ENCODE measurements at places on chromosomes 3 and 15.

DNA sequence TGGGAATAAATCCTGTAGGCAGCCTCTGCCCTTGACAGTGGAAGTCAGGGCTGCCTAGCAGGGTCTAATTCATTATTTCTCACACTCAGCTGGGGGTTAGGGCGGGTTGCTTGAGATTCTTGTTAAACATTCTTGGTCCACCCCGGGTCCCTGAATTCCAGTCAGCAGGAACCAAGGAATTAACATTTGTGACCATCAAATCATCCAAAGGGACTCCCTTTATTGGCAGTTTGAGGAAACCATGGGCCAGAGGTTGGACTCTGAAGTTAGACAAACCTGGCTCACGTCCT, 122.8 kb downstream of the EEFSEC start:
- DNase-seq, result no peak

DNA sequence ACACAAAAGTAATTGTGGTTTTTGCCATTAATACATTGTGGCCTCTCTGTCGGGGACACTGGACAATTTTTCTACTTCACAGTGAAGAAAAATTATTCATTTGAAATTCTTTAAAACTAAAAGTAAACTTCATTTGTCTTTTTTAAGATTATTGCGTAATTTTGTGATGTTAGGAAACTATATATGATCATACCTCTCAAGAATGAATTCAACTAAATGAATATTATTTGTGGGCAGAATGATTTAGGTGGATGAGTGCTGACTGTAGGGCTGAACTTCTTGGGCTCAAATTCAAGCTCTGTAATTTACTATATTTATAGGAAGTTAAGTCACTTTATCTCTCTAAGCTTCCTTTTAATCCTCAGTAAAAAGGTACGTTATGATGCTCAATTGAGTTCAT, 441.2 kb downstream of the ROBO1 start:
- no peak for DNase-seq

DNA sequence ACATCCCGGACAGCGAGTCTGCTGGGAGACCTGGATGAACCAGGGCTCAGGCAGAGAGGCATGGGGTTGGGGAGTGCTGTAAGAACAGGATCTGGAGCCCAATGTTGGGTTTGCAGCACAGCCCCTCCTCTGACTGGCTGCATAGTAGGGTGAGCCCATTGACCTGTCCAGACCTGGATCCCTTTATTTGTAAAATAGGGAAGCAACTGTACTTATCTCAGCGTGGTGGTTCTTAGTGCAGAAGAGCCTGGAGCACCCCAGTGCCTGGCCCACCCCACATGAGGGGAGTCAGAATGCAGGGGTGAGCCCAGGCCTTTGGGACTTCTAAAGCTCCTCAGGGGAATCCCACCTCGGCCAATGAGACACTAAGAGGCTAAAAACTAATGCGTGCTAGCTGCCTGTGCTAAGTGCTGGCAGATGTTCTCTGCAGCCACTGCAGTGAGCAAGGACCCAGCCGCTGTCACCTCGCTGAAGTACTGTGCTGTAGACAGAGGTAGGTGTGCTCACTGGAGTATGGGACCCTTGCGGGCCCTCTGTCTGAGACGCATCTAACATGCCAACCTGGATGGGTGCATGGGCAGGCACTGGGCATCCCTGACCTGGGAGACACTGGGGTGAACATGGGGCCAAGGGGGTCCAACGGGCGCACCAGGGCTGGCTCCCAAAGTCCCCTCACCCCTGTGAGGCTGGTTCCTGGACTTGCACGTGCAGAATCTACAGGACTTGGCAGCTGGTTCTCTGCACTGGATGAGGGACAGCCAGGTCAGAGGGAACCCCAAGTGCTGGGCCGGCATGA, 95.6 kb downstream of the ATP10A start:
- no peak for DNase-seq

DNA sequence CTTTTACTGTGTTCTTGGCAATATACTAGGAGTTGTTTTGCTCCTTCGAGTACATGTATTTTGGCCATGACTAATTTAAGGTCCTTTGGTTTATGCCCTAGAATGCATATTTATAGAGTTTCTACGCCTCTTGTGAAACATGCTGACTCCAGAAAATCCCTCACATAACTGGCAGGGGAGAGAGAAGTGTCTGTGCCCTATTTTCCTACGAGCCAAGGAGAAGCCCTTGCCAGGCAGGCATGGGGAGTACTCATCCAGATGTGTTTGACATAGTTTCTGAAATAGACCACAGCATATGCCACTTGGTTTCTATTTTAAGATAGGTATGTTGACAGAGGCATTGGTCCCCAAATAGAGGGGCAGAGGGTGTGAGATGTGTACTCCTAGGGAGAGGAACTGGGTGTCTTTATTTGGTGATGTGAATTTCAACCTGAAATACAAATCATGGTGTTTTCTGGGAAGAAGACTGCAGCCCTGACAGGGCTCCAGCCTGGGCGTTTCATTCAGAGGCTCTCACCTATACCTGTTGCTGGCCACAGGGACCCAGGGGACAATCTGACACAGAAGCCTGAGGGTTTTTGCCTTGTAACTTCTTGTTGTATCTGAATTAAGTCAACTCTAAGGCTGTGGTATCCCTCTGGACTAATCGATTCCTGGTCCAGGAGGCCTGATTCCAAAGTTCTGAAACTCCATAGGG, 267.8 kb upstream of the C2CD4B start:
- no peak for DNase-seq

DNA sequence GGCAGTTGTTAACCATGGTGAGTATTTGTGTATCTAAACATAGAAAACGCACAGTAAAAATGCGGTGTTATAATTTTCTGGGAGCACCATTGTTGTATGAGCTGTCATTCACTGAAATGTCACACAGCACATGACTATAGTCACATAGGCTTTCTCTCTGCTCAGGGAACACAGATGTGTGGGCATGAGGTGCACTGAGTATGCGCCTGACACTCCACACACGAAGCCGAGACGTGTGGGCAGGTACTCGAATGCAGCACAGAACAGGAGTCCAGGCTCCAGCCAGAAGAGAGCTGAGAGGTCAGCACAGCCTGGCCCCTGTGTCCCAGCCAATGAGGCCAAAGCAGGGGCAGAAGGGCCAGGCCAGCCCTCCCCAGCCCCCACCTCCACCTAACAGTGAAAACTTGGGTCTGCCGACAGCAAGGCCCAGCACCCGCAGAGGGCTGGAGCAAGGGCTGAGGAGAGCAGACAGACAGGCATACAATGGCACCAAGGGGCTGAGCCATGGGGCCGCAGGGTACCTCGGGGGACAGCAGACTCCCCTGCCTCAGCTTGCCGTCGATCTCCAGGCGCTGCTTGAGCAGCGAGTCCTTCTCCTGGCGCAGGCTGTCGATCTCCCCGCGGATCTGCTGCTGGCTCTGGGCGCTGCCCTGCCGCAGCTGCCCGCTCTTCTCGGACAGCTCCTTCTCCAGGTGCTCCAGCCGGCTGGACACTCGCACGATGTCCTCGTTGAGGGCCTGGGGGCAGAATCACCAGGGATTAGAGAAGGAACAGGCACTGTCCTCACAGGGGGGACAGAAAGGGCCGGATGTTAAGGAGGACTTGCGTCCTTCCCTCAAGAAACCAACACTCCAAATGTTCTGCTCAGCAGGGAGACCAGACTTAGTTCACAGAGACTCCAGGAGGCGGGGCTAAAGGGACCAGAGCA, 24.0 kb downstream of the KIF7 start:
- DNase-seq, result no peak

DNA sequence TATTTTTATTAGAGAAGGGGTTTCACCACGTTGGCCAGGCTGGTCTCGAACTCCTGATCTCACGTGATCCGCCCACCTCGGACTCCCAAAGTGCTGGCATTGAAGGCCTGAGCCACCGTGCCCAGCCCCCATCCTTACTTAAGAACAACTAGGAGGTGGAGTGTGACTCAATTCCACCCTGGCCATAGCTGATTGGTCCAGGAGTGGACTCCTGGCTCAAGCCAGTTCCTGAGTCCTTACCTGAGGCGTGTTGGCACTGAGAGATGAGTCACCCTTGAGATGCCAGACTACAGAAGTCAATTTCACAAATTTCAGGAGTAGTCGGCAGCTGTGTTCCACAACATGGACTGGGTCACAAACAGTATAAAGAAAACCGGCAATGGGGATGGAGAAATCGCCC, 124.2 kb downstream of the SHQ1 start:
- DNase-seq, result no peak

DNA sequence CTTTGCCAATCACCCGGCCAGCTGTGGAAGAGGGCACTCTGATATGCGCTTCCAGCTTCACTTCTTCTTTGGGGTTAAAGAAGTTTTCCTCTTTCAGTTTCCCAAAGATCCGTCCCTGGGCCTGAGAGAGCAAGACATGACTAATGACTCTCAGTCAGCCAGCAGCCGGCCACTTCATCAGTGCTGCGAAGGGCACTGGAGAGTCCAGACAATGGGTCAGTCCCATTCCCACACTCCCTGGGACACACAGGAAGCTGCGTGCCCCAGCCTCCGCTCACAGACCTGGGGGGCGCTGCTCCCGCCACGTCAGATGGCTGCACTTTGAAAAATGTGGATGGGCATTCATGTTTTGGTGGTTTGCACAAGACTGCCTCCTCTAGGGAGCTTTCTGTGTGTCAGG, 63.3 kb downstream of the SENP2 start:
- no peak for DNase-seq

DNA sequence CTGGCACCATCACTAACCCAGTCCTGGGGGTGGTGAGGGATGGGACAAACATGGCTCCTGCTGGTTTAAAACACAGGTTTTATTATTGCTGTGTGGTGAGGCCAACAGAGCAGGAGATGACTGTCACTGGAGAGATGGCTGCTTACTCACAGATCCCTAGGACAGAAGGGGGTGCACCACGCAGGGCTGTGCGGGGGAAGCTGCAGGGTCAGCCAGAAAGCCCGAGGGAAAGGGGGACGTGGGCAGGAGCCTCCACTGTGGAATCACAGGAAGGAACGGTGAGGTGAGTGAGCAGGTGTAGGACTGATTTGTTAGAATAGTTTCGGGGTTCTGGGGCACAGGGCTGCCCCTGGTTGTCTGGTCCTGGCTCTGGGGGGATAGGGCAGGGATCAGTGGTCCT, 7.5 kb downstream of the CFAP100 start:
- DNase-seq, result no peak

DNA sequence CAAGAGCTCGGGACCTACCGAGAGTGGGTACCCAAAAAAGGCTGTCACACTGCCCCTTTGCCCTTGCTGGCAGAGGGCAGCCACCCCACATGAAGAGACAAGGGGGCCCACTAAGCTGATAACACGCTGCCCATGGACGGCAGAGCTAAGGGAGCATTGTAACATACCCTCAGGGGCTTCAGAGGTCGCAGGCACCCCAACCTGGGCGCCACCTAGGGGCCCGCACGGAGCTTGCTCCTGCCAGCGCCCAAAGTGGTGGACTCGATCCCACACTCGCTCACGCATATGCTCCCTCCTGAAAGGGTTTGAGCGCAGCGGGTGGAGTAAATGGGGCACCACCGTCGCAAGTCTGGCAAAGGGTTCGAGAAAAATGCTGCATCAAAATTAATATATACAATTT, 975.4 kb downstream of the ZPLD1 start:
- DNase-seq, result no peak

- DNase-seq, result no peak
These were observed 44.3 kb downstream of the RLBP1 start for GRCh38 chr15:89177116-89177515.

DNA sequence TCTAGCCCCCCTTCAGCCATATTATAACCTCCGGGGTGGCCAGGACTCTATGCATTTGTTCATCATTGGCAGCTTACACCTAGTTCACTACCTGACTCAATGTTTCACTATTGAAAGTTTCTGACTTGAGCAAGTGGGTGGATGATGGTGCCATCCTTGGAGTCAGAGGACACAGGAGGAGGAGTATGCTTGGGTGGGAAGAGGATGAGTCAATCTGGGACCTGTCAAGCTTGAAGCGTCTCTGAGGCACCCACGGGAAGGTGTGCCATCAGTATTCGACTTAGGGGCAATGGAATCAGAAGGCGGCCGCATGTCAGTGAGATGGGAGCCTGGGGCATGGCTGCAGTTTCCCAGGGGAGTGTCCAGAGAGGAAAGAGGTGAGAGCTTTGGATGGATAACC, 133.3 kb downstream of the EPHB1 start:
- DNase-seq, result no peak

DNA sequence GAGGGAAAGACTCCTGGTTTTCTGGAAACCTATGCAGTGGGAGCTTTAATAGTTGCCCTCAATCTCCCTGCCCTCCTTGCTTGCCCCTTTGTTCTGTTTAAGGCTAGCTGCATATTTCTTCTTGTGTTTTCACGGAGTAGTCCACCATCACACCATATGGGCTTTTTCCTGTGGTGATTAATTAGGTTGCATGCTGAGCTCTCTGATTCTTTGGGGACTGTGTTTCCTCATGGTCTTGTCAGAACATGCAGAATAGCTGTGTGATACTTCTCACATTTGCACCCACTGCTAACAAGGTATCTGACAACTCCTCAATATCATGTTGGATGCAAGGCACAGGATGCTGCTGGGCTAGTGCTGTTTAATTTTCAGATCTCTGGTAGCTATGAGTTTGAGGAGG, 139.6 kb downstream of the PTPRG start:
- no peak for DNase-seq

DNA sequence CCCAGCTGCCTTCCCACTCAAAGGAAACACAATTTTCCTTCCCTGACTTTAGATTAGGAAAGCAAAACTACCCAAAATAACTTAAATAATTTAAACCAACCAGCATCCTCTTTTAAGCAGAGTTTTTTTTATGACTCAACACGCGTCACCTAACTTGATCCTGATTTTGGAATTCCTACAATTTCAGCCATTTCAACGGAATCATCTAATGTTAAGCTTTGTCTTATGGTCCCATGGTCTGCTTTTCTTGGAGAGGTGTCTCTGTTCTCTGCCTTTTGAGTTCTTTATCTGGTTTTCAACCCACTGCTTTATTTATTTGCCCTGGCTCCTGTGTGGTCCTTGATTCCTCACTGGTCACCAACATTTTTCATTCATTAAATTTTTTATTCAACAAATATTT, 219.2 kb upstream of the ARHGEF26 start:
- no peak for DNase-seq

- DNase-seq, result no peak
These were observed 337.2 kb downstream of the VGLL3 start for GRCh38 chr3:86653661-86654205.

DNA sequence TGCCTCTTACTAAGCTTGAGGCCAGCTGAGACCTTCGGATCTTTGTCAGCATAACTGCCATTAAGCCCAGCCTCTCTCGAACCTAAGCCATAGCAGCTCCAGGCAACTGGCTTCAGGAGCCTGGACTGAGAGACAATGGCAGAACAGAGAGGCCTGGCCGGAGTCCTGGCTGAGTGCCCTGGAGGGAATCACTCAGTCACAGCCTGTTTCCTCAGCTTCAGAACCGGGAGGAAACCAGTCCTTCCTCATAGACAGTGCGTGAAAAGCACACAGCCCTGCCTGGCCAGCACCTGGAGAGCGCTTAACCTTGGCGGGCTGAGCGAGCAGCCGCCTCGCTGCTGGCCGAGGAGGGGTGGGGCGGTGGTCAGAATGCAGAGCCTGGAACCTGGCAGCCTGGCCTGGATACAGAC, 21.6 kb downstream of the RNU5B-1 start:
- no peak for DNase-seq

- DNase-seq, result no peak
These were observed 83.6 kb downstream of the CCR1 start for GRCh38 chr3:46124216-46125177.

- DNase-seq, result no peak
These were observed 219.3 kb upstream of the COL8A1 start for GRCh38 chr3:99419116-99419515.

All from cortex of kidney (tissue), 1 donor.